ENCODE measurements at places on chromosomes 6 and 20.

DNA sequence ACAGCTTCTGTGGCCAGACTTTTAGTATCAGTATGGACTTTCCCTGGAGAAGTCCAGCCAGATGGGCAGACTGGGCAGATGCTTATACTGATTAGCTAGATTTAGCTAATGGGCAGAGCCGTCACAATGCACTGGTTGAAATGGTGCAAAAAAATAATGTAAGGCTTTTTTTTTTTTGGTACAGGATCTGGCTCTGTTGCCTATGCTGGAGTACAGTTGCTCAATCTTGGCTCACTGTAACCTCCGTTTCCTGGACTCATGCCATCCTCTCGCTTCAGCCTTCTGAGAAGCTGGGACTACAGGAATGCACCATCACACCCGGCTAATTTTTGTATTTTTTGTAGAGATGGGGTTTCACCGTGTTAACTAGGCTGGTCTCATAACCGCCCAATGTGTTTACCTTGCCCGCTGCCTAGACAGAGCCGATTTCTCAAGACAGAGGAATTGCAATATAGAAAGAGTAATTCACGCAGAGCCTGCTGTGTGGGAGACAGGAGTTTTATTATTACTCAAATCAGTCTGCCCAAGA lies 16.4 kb upstream of the KIFC1 start:
- no peak for DNase-seq

DNA sequence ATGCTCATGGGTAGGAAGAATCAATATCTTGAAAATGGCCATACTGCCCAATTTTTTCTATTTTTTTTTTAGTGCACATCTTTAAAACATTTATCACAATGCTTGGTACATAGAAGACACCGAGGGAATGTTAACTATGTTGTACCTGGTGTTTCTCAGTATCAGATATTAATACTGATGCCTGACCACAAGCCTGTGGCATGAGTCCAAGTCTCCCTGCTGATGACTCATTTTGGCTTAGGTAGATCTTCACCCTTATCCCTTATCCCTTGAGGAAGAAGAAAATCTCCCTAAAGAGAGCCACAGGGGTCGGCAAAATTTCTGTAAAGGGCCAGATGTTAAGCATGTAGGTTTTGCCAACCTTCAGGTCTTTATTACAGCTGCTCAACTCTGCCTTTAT lies 14.5 kb downstream of the CD109 start:
- DNase-seq: no peak

DNA sequence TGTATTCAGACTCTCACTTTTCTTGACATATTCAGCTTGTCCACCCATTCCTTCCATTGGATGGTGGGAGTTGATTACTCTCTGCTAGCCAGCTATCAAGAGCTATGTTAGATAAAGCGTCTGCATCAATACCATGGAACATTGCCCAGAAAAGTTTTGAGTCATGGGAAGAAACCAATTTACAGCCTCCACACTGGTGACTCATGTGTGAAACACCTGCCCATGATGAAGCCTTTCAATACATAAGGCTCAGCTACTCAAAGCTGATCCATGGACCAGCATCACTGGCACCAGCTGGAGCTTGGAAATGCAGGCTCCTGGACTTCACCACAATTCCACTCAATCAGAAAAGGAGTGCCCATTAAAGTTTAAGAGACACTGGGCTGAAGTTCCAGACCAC lies 16.1 kb downstream of the PLA2G7 start:
- DNase-seq: no peak

- DNase-seq: no peak
Observed at GRCh38 chr6:170189236-170189635, 101.6 kb downstream of the DLL1 start.

DNA sequence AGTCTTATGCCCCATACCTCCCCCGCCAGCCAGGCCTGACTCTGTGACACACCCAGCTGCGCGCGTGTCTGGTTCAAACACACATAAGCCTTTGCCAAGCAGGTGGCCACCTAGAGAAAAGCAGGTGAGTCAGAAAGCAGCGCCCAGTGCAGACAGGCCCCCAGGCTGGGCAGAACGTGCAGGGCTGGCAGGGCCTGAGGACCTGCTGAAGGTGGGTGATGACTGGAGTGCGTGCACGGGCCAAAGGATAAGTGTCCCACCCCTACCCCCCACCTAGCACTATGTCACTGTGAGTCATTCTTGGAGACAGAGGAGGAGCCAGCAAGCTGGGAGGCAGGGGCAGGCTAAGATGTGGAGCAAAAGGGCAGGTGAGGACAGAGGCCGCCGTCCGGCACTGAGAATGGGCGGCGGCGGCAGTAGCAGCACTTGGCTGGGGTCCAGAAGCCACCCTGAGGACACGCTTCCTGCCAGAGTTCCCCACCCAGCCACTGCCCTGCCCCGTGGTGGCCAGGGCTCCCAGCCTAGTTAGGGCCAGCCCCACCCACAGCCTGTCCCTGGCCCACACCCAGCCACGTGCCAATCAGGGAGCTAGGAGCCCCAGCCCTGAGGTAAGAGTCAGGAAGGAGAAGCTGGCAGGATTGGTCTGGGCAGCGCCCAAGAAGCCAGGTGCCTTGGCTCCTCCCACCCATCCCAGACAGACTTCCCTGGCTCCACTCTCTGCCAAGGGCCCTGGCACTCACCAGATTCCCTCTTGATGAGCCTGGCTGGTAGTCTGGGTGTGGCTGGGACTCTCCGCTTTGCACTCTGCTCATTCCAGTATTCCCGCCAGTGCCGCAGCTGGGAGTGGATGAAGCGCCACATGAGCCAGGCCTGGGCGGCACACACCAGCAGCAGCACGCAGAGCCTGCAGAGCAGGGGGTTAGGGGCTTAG lies 72.7 kb downstream of the TRAM2 start:
- no peak for DNase-seq

Data from activated T-helper 1 cell treated with anti-CD3 and anti-CD28 coated beads, Interleukin-2, amount 50 U/mL, for 16 hours (primary cell).